ENCODE measurements at places on chromosomes 12 and 14.
A peak's percentile ranks its signal among the peaks of the same experiment; 100 is the strongest.

DNA sequence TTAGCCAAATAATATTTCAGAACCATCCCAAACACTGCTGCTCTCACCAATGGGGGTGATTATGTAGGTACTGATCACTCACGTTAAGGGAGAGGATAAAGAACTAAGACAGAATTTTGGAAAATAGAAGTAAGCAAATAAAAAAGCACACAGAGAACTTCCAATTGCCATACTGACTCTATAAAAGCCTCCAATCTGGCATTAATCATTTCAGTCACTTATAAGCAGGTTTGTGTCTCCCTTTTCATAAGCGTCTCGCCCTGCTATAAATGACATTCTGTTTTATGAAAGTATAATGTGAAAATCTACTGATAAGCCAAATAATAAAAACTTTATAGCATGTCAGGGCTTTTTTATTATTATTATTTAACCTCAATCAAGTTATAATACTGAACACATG is 435.2 kb downstream of the ETNK1 start:
- no peak for DNase-seq

DNA sequence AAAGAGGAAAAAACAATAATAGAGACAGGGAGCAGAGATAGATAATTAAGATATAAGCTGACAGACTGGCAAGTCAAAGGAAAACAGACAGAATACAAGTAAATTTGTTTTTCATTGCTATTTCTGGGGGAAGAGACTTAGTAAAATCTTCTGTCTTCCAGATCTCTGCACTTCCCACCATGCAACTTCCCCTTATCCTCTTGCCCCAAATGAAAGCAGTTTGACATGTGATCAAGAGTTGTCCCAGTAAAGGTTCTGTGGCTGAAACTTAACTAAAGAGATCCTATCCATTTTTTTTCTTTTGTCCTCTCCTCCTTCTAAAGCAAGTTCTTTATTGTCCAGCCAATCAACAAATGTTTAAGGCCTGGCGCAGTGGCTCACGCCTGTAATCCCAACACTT is 1.5 kb upstream of the MLF2 start:
- no peak for DNase-seq

DNA sequence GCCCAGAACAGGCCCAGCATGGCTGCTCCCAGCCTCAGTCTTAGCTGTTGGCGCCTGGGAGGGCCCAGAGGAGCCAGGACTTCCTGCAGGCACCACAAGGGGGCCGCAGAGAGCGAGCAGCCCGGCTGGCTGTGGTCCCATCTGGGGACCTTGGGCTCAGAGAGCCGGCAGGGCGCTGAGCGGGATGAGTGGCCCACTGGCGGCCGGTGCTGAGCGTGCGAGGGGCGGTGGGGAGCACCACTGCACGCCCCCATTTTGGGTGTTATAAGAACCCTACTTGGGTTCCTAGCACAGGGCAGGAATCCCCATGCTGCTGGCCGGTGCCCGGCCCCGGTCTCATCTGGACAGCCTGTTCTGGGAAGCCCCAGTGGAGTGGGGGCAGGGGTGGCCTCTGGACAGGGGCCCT is 25.9 kb upstream of the CRIP2 start:
- DNase-seq, result no peak

DNA sequence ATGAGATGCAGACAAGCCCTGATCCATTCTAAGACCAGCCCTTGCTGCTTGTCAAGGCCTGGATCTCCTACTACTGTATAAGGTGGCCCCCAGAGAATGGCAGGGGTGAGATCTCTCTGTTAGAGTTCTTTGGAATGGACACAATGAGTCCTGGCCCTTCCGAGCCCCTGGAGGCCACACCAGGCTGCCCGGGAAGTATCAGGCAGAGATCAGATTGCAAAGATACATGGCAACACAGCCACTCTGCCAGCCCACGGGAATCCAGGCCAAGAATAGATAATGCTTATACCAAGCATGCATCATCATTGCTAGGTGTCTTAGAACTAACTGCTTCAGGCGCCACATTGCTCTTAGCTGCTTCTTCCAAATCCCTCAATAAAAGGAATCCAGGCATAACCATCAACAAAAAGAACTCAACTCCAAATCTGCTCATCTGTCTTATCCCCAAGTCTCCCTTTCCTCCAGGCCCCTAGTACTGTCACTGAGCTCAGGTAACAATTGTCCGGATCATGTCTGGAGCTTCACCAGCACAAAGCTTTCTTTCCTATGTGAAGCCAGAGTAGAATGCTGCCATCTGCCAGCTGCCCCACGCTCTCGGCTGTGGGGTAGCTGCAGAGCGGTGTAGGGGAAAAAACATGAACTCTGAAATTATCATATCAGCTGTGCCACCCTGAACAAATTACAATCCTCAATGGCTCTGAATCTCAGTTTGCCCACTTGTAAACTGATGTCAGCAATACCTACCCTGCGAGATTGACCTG is 5.5 kb upstream of the VASH1 start:
- no peak for DNase-seq

GRCh38 chr12:27913999-27914614 is 58.4 kb downstream of the PTHLH start:
- no peak for DNase-seq

GRCh38 chr14:56216626-56217379 is 98.6 kb downstream of the PELI2 start:
- peak; percentile 92 for DNase-seq

- no peak for DNase-seq
Observed at GRCh38 chr14:56657604-56658003, 78.0 kb downstream of the TMEM260 start.

- DNase-seq, result no peak
Observed at GRCh38 chr12:42163913-42164312, 19.2 kb upstream of the GXYLT1 start.

- no peak for DNase-seq
Observed at GRCh38 chr14:51109651-51110050, 14.7 kb upstream of the TRIM9 start.

DNA sequence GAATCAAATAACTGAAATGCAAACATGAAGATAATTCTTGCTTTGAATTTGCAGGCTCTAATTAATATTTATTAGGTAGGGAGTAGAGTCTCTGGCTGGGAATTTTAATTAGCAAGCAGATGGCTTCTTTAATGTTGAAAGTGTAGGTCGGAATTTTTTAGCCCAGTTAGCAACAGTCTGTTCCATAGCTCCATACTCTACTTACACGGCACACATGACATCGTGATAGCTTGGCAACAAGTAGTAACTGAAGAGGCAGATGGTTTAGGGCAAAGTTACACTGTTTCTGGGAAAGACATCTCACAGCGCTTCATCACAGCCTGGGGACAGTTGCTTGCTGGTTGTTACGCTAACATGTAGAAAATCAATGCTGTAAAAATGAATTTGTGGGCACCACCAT is 710.7 kb downstream of the GALC start:
- no peak for DNase-seq

GRCh38 chr12:110124269-110124995 is at the start of gene IFT81:
IFT81 (plus strand) TSS chr12:110124357; CDS start chr12:110127381, 3,024 bp downstream.
- peak; percentile 84 for DNase-seq

DNA sequence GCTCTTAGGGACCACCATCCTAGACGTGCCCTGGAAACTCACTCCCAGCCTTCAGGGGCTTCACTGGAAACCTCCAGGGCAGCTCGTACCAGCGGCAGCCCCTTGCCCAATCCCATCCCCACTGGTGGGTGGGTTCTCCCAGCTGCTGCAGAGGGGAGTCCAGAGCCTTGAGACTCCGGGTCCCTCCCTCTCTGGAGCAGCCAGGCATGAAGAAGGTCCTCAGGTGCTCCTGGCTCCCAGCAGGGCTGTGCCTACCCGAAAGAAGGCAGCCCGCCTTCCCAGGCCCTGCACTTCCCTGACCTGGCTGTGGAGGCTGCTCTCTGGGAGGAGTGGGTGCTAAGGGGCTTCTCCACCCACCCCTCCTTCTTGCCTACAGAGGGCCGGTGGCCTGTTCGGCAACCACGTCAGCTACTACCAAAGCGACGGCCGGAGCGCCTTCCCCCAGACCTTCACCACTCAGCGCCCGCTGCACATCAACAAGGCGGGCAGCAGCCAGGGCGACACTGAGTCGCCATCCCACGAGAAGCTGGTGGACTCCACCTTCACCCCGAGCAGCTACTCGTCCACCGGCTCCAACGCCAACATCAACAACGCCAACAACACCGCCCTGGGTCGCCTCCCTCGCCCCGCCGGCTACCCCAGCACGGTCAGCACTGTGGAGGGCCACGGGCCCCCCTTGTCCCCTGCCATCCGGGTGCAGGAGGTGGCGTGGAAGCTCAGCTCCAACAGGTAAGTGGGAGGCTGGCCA is 115.5 kb upstream of the FKBP4 start:
- DNase-seq, result no peak

GRCh38 chr14:93062890-93063289 is 52.8 kb downstream of the ITPK1 start:
- no peak for DNase-seq

DNA sequence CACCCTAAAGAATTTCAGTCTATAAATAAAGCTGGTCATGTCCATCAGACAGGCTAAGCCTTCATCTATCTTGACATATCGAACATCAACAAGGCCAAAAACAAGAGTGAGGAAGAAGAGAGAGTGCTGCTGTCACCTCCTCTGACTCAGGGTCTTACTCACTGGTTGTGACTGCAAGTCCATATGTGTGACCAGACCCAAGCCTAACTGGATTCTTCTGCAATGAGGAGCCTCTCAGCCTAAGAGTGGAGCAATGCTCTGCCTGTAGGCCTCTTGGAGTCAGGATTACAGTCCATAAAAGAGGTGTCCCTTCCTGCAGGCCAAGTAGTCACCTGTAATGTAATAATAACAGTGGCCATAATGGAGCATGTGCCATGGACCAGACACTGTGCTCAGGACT is 121.2 kb upstream of the SLC35F4 start:
- no peak for DNase-seq

- DNase-seq, result no peak
Observed at GRCh38 chr12:129570796-129571400, 332.9 kb downstream of the TMEM132D start.
